ENCODE measurements at places on chromosomes 5 and 9.

DNA sequence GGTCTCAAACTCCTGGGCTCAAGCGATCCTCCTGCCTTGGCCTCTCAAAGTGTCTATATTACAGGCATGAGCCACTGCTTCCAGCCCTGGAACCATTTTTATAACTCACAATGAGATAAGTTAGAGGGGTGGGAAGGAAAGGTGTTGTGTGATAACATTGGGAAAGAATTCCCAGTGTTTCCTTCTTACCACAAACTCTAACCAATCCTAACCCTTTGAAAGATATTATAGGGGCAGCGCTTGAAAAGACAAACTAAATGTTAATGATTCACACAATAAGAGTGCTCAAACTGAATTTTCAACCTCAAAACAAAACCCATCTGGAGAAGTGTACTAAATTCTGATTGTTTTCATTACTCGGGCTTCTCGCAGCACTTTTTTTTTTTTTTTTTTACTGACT is 109.7 kb downstream of the TSSK1B start:
- DNase-seq, result no peak

GRCh38 chr5:108381350-108381953 is 446 bp downstream of the FBXL17 start:
- peak; percentile 77 for DNase-seq

GRCh38 chr5:143208781-143209510 is 194.5 kb downstream of the NR3C1 start:
- DNase-seq, result no peak

DNA sequence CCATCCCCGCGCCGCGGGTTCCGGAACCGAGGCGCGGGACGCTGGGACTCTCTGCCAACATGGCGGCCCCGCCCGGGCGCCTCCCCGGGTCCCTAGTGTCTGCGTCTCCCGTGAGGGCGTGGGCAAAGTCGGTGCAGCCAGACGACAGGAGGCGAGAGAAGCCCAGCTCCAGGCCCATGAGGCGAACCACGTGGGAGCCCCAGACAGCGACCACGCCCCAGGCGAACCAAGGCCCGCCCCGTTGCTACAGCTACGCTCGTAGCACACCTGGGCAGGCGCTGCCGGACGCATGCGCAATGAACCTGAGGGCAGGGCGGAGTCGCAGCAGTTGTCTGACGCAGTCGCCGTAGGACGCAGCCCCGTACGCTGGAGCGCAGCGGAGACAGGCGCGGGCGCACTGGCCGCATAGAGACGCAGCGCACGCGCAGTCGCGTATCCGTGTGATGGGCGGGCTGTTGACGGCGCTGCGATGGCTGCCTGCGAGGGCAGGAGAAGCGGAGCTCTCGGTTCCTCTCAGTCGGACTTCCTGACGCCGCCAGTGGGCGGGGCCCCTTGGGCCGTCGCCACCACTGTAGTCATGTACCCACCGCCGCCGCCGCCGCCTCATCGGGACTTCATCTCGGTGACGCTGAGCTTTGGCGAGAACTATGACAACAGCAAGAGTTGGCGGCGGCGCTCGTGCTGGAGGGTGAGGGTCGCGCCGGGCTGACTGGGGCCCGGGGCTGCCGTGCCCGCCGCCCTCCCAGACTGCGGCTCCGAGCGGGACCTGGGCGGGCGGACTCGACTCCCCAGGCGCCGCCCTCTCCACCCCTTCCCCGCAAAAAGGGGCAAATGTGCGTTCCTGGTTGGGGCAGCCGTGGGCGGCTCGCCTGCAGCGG is at the start of gene MAN1B1:
MAN1B1 (plus strand) TSS at position 455 of the 878 bp plus-strand sequence; CDS start at position 470, 15 bp downstream.
- peak; percentile 99 for DNase-seq

DNA sequence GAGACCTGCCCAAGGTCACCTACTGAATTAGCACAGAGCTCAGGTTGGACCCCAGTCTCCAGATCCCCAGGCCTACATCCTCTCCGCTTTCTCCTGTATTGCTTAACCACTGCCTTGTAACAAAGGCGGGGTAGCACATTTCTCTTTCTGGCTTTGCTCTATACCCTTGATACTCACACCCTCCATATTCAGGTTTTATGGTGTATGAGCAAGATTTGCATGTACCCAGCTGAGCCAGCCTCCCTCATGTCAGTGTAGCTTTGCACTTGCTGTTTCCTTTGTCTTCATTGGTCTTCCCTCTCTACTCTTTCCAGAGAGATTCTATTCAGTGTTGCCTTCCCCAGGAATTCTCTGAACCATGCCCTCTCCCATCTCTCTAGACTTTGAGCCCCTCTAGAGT is 19.6 kb upstream of the ZCCHC7 start:
- DNase-seq, result no peak

DNA sequence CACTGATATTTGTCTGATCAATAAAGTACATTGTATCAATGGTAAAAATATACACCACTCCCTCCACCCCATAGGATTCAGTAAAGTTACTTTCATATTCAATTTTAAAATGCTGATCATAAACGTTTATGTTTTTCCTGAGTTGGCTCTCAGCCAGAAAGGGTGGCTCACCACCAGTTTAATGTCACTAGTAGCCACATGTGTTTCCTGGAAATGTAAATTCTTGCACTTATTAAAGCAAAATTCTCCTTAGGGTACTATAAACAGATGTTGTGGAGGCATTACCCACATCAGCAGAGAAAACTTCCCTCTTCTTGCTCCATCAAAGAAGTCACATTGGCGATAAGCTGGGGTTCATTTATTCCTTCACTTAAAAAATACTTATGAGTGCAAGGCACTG is 210.3 kb downstream of the SREK1 start:
- no peak for DNase-seq

DNA sequence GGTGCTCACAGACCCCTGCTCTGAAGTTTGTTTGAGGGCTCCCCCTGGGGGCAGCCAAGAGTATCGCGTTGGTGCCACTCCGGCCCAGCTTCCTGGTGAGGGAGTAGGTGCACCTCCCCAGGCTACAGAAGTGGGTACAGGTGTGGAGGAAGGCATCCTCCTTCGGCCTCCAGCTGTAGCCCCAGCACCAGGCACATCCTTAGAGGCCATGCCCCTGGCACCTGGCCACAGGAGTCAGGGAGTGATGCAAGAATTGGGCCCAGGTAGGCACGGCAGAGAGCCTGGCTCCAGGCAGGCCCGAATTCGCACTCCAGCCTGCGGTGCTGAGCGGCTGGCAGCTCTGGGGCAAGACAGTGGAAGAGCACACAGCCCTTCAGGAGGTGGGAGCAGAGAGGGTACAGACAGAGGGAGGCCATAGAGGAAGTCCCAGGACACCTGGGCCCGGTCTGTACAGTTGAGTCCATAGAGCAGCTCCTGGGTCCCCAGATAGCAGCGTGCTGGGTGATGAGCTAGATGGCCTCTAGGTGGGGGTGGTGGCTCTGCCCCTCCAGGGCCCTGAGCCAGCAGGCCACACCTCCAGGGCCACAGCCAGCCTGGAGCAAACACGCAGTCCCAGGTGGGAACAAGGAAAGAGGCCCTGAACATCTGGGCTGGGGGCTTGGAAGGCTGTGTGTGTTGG is 2.4 kb downstream of the SAPCD2 start:
- DNase-seq, result peak; percentile 65

DNA sequence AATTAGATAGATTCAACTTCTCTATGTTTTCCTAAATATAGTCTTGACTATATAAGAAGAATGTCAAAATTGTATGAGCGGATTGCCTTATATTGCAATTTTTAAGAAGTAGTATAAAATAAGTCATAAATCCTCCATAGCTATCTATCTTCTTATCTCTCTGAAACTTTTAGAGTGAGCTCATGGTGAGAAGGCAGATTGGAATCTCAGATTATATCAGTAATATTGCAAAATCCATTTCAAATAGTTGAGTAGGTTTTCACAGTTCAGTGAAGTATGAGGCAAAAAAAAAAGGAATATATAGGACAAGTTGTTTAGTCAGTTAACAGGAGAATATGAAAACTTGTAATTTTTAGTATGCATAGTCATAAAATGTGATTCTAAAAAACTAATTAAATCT is 156.4 kb downstream of the FAM174A start:
- DNase-seq, result no peak

DNA sequence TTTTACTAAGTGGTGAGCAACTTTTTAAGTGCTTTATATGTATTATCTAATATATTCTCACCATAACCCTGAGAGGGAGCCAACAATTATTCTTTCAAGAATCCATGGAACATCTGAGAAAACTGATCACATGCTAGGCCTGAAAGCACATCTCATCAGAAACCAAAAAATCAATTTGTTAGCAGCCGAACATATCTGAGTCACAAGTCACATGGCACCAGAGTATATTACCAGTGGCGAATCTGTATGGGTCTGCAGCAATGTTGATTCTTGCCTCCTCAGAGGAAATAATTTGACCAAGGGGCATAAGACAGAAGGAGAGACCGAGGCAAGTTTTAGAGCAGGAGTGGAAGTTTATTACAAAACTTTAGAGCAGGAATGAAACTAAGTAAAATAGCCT is 25.3 kb upstream of the SIL1 start:
- no peak for DNase-seq

DNA sequence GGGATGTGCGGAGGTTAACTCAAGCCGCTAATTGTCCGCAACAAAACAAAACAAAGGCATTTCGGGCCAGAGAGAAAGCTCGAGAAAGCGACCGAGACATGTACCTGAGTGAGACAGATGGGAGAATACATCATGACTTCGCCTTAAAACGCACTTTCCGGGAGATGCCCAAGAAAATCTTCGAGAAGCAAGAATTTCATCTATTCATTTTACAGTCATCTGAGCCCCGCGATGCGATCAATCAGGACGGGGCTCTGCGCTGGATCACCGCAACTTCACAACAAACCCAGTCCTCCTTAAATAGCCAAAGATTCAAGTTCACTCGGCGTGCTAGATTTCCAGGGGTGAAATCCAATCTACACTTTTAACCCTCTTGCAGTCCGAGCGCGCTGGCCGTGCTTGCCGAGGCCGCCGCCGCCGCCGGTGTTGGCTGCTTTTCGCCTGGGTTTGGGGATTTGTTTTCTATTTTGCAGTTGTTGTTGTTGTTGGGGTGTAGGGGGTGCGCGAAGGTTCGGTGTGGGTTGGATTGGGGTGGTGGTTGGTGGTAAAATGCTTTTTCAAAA is 482 bp downstream of the NFIB start:
- DNase-seq, result no peak

DNA sequence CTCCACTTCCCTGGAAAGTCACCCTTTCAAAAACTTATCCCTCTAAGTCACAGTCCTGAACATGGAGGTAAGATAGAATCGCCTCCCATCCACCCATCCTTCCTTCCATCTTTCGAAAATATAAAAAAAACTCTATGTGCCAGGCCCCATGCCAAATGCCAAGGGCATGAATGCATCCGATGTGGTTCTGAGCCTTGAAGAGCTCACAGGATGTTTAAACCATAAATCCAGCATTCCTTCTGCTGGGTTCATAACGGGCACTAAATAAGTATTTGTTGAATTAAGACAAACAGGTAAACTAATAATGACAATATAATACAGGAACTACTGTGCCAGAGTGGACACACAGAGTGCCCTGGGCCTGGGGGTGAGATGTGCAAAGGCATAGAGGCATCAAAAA is 147.3 kb downstream of the TTLL11 start:
- no peak for DNase-seq

DNA sequence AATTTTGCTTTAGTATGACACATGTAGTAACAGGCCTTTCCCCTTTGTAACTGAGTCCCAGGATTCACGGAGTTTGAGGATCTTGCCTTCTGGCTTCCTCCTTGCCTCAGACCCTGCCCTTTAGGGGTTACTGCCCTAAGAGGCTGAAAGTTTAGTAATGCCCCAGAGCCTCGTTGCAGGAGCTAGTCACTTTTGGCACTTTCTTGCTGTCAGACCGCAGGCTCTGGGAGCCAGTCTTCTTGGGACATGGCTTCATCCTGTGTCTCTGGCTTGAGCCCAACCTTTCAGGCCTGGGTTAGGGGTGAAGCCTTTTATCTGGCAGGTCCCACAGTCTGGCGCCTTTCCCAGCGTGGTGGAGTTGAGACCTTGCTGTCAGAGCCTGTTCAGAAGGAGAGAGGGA is 185.6 kb upstream of the DMRT1 start:
- DNase-seq, result no peak

GRCh38 chr9:36041506-36041905 is 4.8 kb downstream of the RECK start:
- DNase-seq, result no peak

GRCh38 chr9:406886-407654 is 192.4 kb downstream of the DOCK8 start:
- no peak for DNase-seq

DNA sequence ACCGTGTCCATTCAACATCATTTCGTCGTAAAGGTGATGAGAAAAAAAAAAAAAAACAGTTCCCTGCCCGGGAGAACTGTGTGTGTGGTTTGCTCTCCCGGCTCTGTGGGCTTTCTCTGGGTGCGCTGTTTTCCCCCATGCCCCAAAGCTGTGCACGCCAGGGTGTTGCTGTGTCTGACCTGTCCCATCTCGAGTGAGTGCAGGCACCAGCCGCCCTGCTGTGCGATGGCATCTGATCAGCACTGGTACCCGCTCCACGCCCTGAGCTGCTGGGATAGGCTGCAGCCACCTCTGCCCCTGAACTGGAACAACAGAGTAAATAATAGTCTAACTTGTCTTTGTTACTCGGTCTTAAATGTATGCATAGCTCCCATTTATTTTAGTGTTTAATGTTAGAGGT is 33.3 kb downstream of the CEP72 start:
- DNase-seq, result no peak

GRCh38 chr9:100926366-100926765 is 102.2 kb upstream of the PLPPR1 start:
- no peak for DNase-seq

DNA sequence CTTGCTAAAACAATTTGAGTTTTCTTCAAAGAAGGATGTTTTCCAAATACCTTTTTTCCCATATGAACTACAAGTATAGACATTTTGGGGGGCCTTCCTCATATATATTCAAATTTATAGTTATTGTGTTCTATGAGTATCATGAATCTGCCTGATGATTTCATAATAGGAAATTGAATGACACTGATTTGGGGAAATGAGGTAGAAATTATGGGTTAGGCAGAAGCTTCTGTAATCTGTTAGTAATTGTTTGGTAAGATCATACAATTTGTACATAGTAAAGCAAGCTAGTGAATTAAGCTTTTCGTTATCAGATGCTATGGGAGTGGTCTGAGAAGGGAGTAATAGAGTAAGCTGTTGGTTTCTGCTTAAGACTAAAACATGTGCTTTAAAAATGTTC is 98.0 kb downstream of the TRIO start:
- no peak for DNase-seq

- DNase-seq, result no peak
Measured at GRCh38 chr5:139395844-139396640, 1.1 kb upstream of the PROB1 start.

DNA sequence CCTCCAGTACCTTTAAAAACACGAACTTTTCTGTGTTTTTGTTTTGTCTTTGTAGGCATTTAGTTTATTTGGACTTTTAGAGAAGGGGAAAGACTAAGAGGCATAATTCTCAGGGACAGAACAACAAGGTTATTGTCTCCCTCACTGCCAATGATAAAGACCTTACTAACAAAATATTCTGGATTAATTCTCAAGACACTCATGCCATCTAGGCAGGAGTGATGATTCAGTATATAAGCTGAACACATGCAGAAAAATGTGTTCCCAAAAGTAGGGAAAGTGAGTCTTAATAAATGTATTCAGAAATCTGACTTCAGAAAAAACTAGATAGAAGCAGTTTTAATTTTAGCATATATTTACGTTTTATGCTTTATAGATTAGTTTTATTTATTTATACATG is 17.4 kb upstream of the ASPN start:
- DNase-seq, result no peak
